Activated CD4-positive, alpha-beta T cell treated with anti-CD3 and anti-CD28 coated beads for 48 hours (primary cell): ENCODE measurements at places on chromosomes 13 and 19.

DNA sequence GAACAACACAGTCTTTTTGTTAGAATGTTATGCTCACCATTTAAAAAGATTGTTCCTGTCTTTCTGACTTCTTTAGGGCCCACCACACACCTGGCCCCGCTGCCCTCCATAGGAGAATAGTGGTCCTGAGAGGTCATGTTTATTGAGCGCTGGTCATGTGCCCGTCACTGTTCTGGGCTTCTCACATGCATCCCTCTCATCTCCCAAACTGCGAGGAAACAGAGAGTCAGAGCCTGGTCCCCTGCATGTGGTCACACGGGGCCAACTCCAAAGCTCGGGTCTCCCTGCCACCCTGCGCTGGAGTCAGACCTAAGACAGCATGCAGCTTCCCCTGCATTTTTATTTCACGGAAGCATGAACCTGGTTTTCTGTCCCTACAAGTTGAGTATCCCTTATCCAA is 70.4 kb upstream of the GPR183 start:
- DNase-seq, result no peak

DNA sequence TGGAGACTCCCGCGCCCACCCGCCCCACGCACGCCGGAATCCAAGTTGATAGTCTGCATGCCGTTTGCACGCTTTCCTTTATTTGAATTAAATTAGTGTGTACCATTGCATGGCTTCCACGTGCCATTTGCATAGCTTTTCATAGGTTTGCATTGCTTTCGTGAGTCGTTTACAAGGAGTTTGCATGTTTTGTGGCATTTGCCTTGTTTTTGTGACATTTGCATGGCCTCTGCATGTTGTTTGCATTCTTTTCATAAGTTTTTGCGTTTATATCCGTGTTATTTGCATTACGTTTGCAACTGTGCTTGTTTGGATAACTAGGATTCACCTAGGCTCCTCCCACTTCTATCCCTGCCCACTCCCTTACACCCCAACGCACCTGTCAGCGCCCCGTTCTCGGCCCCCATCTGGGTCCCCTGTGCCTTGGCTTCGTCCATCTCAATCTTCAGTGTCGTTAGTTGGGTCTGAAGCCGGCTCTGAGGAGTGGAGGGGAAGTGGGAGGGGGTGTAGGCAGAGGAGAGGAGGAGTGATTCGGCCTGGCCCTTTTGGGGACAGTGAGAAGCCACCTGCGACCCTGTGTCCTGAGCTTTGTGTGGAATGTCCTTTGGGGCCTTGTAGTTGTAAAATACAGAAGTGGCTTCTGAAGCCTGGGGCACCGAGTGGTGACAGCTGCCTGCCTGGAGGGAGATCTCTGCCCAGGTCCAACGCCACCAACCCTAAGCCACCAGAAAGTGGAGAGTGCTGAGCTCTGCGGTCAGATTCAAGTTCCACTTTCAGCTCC is 2.4 kb downstream of the CCDC194 start:
- DNase-seq, result no peak

DNA sequence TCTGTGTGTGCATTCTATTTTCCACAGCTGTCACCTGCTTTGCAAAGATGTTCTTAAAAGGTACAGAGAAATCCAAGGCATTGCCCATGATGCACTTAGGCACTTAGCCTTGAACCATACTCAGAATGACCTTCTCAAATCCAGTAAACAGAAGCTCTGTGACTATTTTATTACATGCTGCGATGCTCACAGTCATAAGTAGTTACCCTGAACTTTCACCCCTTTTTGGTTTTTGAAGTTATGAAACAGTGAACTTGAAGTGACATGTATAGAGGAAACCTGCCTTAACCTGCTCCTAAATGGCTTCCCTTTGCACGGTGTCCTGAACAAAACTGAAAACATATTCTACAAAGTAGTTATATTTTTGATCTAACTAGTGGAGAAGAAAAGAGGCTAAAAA is 100.4 kb downstream of the SLC10A2 start:
- no peak for DNase-seq

DNA sequence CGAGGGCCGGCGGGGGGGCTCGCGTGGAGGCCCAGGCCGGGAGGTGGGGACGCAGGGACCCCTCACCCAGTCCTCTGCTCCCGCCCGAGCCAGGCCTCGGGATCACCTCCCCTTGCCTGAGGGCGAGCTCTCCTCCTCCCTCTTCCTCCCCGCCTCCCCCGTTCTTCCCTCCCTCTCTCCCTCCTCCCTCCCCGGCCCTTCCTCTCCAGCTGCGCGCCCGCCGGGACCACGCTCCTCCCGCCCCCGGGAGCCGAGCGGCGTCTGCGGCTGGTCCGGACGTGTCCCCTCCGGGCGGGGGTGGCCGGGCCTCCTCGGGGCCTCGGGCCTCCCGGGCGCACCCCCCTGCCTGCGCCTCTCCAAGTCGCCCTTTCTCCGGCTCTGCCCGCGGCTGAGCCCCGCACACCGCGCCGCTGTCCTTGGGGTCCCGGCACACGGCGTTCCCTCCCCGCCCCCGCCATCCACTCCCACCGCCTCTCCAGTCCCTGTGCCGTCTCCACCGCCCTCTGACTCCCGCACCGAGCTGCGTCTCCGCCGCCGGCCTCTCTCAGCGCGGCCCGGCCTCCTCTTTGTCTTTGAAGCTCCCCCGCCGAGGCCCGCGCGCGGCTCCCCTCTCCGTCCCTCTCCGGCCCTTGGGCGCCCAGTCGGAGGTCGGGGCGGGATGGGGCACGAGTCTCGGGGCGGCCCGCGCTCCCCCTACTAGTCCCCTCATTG is 5.7 kb downstream of the SOX1 start:
- no peak for DNase-seq

- no peak for DNase-seq
These were observed 31.9 kb upstream of the LILRA2 start for GRCh38 chr19:54541712-54542111.

- DNase-seq, result no peak
These were observed 18.9 kb upstream of the KBTBD7 start for GRCh38 chr13:41213316-41213715.

DNA sequence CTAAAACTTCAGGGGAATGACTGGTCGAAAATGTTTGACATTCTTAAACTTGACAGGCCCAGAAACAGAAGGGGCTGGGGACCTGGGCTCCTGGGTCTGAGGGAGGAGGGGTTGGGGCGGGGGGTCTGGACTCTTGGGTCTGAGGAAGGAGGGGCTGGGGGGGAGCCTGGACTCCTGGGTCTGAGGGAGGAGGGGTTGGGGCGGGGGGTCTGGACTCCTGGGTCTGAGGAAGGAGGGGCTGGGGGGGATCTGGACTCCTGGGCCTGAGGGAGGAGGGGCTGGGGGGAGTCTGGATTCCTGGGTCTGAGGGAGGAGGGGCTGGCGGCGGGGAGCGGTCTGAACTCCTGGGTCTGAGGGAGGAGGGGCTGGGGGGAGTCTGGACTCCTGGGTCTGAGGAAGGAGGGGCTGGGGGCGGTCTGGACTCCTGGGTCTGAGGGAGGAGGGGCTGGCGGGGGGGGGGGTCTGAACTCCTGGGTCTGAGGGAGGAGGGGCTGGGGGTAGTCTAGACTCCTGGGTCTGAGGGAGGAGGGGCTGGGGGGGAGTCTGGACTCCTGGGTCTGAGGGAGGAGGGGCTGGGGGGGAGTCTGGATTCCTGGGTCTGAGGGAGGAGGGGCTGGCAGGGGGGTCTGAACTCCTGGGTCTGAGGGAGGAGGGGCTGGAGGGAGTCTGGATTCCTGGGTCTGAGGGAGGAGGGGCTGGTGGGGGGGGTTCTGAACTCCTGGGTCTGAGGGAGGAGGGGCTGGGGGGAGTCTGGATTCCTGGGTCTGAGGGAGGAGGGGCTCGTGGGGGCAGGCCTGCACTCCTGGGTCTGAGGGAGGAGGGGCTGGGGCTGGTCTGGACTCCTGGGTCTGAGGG is 5.5 kb upstream of the KLK6 start:
- no peak for DNase-seq

DNA sequence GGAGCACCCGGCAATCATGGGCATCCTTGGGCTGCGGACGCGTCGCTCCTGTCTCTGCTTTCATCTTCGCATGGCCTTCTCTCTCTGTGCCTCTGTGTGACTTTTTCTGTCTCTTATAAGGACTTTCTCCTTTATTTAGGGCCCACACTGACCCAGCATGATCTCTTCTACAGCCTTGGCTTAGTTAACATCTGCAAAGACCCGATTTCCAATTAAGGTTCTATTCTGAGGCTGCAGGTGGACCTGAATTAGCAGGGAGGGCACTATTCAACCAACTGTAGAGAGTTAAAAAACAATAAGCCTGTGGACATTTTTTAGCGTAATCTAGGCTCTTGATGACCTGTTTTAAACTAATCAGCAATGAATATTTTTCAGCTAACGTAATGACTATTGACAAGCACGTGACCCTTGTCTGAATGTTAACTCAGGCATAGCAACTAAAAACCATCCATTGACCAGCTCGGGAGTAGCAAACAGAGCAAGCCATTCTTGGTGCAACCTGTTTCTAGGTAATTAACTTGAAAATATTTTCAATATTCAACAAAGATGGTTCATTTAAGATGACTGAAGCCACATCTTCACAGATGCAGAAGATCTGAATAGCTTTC is 15.2 kb downstream of the F10 start:
- no peak for DNase-seq

GRCh38 chr19:4369888-4370260 is 26.5 kb downstream of the MPND start:
- DNase-seq, result peak; percentile 86

DNA sequence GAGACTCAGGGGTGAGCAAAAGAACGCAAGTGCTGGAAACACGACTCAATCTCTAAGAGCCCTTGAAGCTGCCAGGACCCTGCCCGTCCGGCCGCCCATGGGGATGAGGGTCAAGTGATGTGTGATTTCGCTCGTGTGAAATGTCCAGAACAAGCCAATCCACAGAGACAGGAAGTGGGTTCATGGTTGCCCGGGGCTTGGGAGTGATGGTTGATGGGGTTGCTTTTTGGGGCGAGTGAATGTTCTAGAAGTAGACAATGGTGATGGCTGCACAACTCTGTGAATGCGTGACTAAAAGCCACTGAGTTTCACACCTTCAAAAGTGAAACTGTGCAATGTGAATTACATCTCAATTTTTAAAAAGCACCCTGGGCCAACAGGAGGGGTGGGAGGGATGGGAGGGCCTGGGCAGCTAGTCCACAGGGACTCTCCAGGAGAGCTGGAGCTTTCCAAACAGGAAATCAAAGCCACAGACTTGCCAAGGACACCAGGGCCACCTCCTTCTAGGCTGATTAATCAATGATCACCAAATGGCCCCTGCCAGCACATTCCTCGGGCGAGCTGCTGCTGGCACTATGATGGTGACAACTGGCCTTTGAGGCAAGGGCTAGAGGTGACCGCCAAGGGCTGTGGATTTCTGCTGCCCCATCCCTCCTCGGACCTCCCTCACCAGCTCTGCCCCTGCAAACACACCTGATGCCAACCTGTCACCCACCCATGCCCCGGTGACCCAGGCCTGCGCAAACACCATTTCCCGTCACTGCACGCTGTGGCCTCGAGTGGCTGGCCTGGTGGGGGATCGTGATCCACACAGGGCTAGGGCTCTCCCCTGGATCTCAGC is 14.0 kb downstream of the DPP9 start:
- no peak for DNase-seq

DNA sequence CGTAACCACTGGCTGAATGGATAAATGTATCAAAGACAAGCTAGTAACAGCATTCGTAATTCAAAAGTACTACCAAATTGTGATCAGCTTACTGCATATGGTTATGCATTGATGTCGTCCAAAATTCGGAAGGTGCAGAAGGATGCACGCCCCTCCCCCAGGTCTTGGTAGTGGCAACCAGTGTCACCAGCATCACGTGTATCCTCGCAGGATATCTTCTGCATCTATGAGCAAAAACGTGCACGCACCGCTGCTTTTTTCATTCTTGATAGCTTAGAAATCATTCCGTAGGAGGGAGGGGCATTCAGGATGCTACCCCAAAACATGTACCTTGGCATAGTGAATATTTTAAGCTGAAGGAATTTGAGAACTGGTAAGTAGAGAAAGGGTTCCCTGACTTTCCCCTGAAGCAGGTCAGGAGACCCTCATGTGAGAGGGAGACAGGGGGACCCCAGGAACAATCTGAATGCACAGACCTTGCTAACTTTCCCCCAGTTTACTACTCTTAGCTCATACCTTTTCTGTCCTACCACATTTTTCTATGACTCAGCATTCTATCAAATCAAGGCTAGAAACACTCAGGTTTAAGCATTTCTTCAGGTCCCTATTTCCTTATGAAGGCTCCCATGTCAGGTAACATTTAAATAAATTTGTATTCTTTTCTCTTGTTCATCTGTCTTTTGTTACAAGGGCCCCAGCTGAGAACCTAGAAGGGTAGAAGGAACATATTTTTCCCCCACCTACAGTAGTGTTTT is 61.2 kb upstream of the TM9SF2 start:
- no peak for DNase-seq

GRCh38 chr13:73857106-73857505 is 277.1 kb downstream of the KLF12 start:
- no peak for DNase-seq

DNA sequence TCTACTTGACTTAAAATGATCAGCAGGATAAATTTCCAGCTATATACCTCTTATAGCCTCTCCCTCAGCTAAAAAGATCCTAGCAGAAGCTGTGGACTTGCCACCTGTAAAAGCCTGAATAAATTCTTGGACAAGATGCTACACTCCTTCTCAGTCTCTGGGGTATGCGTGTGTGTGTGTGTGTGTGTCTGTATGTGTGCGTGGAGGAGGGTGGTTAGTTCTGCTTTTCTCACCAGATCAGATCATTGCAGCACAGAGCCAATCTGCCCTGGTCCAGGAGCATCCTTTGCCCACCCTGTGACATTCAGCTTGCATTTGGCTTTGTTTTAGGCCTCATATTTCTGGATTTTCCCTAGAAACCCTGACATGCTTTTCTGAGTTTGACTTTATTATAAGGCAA is 438.3 kb downstream of the RFC3 start:
- no peak for DNase-seq

GRCh38 chr19:28574212-28574611 is 638.7 kb downstream of the UQCRFS1 start:
- DNase-seq, result no peak

DNA sequence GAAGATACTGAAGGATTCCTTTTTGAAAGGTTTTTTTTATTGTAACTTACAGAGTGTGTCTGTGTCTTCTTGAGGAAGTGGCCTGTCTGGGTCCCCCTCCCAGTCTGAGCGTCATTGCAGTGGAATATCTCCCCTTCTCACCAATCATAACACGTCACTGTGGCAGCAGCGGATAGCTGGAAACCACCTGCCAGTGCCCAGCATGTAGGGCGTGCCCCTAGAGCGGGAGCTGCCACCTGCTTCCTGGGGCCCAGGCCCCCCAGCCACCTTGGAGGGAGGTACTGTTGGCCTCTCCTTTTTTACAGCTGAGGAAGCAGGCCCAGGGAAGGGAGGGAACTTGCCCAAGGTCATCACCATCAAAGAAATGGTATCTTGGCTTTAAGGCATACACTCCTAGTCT is 4.6 kb upstream of the DNM2 start:
- DNase-seq, result no peak

- DNase-seq, result peak; percentile 20
These were observed 2700.2 kb downstream of the PCDH9 start for GRCh38 chr13:64529874-64530485.

GRCh38 chr19:28864024-28864503 is 348.9 kb downstream of the UQCRFS1 start:
- DNase-seq, result no peak

- DNase-seq, result no peak
These were observed 11.9 kb upstream of the SEMA6B start for GRCh38 chr19:4571305-4571917.

GRCh38 chr13:105579821-105580710 is 955.4 kb downstream of the EFNB2 start:
- no peak for DNase-seq
